GM04504 (cell line): ENCODE measurements at places on chromosomes 11 and 22.

GRCh38 chr22:33869946-33870345 lies 50.3 kb downstream of the LARGE1 start:
- DNase-seq: no peak

- no peak for DNase-seq
These were observed 27.6 kb downstream of the PLA2G6 start for GRCh38 chr22:38153821-38154562.

DNA sequence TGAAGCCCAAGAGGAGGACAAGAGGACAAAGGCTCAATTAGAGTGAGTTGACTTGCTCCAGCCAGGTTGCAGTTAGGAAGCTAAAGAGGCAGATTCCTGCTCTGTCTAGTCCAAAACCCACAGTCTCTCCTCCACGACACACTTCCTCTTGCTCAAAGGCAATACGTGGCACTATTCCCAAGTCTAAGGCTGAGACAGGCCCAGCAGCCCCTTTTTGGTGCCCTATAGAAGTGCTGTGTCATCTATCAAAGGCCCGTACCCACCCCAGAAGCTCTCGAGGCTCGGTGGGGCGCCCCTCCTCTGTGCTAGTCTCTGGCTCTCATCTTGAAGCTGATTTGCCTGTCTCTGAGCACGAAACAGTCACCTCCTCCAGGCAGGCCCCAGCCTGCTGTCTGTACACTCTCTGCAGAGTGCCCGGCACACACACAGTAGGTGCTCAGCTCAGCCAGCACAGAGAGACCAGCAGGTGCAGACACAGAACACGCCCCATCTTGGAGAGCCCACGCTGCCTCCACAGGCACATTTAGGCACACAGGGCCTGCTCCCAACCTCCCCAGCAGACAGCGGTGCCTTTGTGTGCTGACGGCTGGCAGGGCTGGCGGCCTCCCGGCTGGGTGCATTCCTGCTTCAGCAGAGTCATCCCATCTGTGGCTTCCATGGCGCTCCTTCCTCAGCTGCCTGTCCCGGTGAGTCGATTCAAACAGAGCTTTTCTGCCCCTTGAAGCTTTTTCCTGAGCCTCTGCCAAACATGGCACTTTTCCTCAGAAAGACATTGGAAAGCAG lies 52.8 kb downstream of the MYH9 start:
- peak; percentile 44 for DNase-seq

- DNase-seq: peak; percentile 73
These were observed 176.3 kb upstream of the TMEM45B start for GRCh38 chr11:129639300-129639699.

- no peak for DNase-seq
These were observed 59.0 kb downstream of the ARL14EP start for GRCh38 chr11:30381879-30382278.
